ENCODE measurements at places on chromosomes 3 and 15.

DNA sequence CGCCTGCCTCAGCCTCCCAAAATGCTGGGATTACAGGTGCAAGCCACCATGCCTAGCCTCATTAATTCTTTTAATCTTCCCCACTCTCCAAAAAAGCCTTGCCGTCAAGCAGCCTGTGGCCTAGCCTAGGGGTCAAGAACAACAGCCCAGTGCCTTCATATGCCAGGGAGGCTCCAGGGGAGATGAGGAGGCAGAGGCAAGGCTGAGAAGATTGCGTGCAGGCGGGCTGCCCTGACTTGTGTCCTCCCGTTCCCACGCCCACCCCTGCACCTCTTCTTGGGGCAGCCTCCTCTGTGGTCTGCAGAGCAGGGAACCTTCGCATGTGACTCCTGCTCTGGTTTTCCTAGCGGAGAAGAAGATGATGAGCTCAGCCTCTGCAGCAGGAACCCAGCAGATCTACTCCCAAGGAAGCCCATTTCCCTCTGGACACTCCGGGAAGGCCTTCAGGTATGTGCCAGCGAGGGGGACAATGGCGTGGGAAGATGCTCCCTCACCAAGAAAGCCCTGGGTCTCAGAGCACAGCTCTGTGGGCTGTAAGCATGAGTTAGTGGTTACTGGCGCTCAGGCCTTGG, 118.5 kb upstream of the ABHD17C start:
- DNase-seq = no peak

- no peak for DNase-seq
Measured at GRCh38 chr3:50743643-50744042, 68.9 kb downstream of the DOCK3 start.

DNA sequence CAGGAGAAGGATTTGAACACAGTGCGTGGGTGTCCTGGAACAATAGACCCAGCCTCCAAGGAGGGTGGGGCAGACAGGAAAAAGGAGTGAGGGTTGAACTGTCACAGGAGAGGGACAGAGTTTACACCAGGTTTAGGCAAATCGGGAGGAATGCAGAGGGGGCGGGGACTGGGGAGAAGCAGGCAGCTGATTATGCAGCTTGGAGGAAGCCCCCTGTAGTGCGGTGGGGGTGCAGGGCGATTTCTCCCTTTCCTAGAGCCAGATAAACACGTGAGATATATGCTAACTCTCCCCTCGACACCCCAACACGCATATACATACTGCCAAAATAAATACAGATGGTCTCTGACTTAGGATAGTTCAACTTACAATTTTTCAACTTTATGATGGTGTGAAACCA, 108.6 kb upstream of the PRR20G start:
- no peak for DNase-seq

GRCh38 chr3:148332509-148332908, 365.2 kb upstream of the AGTR1 start:
- no peak for DNase-seq

- DNase-seq = peak; percentile 15
Measured at GRCh38 chr3:112357930-112358780, 25.2 kb downstream of the CD200 start.

GRCh38 chr3:117170094-117170493, 460.5 kb downstream of the TUSC7 start:
- DNase-seq = no peak

DNA sequence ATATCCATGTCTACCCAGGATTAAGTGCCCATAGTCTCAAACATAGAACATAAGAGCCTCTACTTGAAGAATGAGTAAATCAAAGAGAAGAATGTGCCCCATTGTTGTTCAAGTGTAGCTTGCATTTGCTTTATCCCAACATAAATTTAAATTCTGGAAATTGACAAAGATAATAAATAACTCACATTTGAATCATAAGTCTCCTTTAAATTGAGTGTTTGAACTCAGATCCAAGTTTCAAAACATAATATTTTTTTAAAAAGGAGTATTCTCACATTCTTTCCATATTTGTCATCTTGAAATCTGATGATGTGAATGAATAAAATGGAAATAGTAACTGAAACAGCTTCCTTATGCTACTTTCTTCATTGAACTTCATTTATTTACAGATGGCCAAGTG, 135.2 kb downstream of the MECOM start:
- DNase-seq = no peak
